Calu3 (cell line): ENCODE measurements at places on chromosomes 16 and 17. TPM values are rescaled to one million over a fixed set of nuclear protein-coding genes. Genes with fewer than 3 reads are reported as not detected.

- no peak for DNase-seq
Measured at GRCh38 chr16:54351171-54351570, 64.6 kb upstream of the IRX3 start.

DNA sequence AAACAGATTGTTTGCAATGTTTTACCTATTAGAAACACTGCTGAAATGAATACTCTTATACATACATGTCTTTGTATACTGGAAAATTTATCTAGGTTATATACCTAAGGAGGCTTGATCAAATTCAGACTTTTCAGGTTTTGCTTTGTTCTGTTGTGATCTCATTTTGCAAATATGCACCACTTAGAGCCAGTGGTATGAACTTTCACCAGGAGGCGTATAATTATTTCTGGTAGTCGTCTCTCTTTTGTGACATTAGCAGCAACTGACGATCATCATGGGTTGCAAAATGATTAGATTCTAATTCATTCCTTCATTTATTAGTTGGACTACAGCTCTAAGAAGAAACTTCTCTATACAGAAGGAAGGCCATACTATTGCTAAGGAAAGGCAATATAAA, 26.9 kb downstream of the AP1G1 start:
- DNase-seq = no peak

GRCh38 chr16:76985392-76986045, 205.5 kb upstream of the MON1B start:
- no peak for DNase-seq

MYH8 gene
- total RNA-seq = not detected in 2 replicates

DNA sequence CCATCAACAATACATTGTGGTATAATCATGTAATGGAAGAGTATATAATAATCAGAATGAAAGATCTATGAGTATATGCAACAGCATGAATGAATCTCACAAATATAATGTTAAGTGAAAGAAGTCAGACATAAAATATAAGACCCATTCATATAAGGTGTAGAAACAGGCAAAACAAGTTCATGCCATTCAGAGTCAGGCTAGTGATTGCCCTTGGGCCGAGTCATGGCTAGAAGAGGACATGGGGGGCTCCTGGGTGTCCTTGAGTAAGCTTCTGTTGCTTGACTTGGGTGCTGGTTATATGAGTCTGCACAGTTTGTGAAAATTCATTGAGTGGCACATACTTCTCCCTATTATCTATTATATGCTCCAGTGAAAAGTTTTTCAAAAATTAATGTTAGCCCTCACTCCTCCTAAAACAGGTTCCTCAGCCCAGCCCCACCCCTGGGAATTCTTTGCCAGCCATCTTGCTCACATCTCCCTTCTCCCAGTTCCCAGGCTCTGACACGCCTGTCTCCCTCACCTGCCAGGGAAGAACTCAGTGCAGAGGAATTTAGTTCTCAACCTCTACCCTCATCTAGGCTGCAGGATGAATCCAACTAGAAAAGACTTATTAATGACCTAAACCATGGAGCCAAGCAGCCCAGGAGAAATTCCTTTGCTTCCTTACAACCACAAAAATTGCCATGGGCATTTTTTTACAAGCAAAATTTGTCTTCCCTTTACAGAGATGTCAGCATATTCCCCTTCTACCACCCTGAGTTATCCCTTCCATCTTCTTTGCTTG, 52.4 kb upstream of the NFAT5 start:
- no peak for DNase-seq

- DNase-seq = no peak
Measured at GRCh38 chr17:70434536-70435490, 265.5 kb downstream of the KCNJ2 start.

GRCh38 chr16:5379954-5380353, 282.4 kb upstream of the EEF2KMT start:
- no peak for DNase-seq

GRCh38 chr17:60947100-60947499, 269.4 kb downstream of the BCAS3 start:
- DNase-seq = no peak

DNA sequence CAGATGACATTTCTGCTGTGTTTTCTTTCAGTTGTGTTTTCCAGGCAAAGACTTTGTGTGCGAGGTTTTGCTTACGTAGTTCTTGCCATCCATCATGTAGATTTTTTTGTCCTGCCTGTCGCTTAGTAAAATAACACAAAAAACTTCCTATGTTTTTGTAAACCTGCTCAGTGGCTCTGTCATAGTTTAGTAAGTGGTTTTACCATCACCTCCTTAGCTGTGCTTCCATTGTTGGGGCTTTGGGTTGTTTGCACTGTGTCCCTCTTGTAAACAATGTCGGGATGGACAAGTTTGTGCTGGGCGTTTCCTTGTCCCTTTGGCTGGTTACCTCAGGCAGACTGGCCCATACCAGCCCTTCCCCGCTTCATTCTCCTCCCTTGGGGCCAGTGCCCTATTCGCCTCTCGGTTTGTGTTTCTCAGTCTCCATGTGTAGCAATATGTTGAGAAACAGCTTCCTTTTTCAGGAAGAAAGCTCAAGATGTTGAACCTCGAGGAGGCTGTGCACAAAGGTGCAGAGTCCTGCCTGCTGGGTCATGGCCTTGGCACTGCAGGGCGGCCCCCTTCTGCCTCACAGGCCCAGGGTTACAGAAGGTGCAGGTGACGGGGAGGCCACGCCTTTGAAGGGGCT, 74.6 kb downstream of the KSR1 start:
- no peak for DNase-seq
